ENCODE measurements at places on chromosomes 2 and 18.

GRCh38 chr2:201660293-201660895, 17.1 kb upstream of the TMEM237 start:
- no peaks in the 10 kb centered on the region for H3K27me3 ChIP-seq
- DNase-seq = no peak
- H3K27ac ChIP-seq = no peak overlapping the region

DNA sequence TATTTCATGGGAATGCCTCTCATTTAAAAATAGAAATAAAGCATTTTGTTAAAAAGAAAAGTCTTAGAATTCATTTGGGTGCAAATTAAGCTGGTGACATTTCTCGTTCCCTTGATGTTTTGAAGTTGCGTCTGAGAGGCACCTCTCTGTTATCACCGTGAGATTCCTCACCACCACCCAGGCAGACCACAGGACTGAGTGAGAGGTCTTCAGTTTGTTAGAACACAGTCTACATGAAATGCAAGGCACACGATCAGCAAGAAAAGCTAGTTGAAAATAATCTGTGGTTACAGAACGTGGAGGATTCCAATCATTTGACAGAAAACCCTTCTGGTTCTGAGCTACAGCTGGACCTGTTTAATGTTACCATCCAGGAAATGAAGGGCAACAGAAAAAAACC, 116.0 kb downstream of the UXS1 start:
- no peaks in the 10 kb centered on the region for H3K36me3 ChIP-seq
- H3K27me3 ChIP-seq = no peaks in the 10 kb centered on the region
- no peak for DNase-seq
- no peak overlapping the region for H3K4me3 ChIP-seq

GRCh38 chr2:9518780-9519179, 36.9 kb downstream of the ADAM17 start:
- DNase-seq = no peak
- no peaks in the 10 kb centered on the region for H3K27me3 ChIP-seq
- no peak overlapping the region for H3K27ac ChIP-seq
- H3K36me3 ChIP-seq = peaks cover 38% of the 10 kb centered on the region

DNA sequence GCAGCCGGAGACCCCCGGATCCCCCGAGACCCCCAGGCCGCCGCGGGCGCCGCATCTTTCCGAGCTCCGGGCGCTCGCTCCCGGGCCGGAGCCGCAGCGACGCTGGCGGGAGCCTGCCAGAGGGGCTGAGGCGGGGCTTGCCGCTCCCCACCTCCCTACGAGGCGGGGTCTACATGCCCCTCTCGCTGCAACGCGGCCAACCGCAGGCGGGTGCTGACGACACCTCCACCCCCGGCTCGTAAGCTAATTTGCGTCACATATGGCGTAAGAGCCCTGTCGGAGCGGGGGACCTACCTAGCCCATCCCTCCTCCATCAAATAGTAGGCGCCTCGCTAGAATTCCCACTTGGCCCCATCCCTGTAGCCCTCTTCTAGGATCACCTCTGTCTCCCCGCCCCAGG, at the start of gene PTPRN:
Gene PTPRN, minus strand, starts transcription at position 124 of the 400 bp plus-strand sequence. Its CDS starts 69 bp downstream, at position 55.
- H3K4me3 ChIP-seq = no peak within 1 kb of the TSS
- H3K27ac ChIP-seq = no peak within 1 kb of the TSS
- H3K36me3 ChIP-seq = no peaks in the 10 kb centered on the region
- DNase-seq = peak; percentile 20

GRCh38 chr2:52775674-52776073, 991.9 kb upstream of the CHAC2 start:
- H3K4me1 ChIP-seq = no peaks in the 10 kb centered on the region
- no peaks in the 10 kb centered on the region for H3K27me3 ChIP-seq
- H3K36me3 ChIP-seq = no peaks in the 10 kb centered on the region
- H3K4me3 ChIP-seq = no peak overlapping the region

- H3K4me3 ChIP-seq = no peak overlapping the region
- no peaks in the 10 kb centered on the region for H3K27me3 ChIP-seq
- no peaks in the 10 kb centered on the region for H3K4me1 ChIP-seq
- no peak overlapping the region for H3K27ac ChIP-seq
Observed at GRCh38 chr2:163748420-163748819, 12.6 kb upstream of the FIGN start.

DNA sequence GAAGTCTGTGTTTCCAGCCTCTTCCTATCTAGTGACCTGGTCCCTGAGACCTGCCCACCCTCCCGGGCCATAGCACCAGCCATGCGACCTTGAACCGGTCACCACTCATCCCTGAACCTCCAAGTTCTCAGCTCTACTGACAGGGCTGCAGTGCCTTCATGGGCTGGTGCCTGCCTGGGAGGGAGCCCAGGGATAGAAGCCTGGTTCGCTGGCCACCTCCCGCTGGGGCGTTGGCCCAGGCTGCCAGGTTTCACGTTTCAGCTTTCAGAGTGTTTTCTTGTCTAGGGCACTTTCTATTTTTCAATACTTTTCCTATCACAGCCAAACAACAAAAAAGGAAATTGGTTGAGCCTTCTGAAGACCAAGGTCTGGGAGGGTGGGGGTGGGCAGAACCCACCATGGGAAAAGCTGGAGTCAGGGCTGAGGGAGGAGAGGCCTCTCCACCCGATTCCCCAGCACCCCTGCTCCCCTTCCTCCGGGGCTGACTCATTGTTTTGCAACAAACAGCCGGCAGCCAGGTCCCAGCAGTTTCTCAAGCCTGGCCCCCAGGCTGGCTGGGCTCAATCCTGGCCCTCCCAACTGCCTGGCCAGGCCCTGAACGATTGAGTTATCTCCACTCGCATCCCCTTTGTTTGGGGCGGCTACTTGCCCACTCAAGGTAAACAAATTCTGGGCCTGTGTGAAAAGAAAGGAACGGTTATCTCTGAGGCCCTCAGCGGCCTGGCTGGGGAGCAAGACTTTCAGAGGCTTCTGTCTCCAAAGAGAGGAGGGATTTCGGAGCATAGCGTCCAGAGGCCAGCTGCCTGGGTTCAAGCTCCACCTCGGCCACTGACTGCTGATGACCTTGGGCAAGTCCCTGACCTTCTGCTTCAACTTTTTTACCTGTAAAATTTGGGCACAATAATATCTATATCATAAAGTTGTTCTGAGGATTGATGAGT, 47.5 kb downstream of the ZFP36L2 start:
- H3K4me3 ChIP-seq = no peak overlapping the region
- peak overlapping the region; percentile 86 for H3K27ac ChIP-seq
- no peaks in the 10 kb centered on the region for H3K36me3 ChIP-seq
- no peak for DNase-seq

All from liver (tissue), 10 donors.